ENCODE measurements at places on chromosomes 1 and 21.

GRCh38 chr1:153515504-153516394 is 20.0 kb downstream of the S100A6 start:
- DNase-seq: no peak

GRCh38 chr1:42981255-42981805 is 22.7 kb upstream of the SLC2A1 start:
- no peak for DNase-seq

DNA sequence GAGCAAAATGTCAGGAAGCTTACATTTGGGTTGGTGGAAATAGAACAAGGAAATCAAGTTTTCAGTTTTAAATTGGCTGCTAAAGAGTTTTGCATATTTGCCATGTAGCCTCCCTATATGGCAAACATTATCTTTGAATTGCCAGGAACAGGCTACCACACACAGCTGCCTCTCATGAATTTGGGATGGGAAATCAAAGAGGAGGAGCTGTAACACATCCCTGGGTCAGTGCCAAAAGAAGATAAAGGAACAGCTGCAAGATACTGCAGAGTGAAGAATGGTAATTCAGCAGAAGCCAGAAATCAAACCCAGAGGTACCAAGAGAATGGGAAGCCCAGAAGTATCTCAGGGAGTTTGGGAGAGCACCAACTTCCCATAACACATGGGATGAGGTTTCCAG is 18.6 kb upstream of the RASAL2 start:
- no peak for DNase-seq

- no peak for DNase-seq
Measured at GRCh38 chr1:43247256-43247921, 22.4 kb upstream of the TMEM125 start.

DNA sequence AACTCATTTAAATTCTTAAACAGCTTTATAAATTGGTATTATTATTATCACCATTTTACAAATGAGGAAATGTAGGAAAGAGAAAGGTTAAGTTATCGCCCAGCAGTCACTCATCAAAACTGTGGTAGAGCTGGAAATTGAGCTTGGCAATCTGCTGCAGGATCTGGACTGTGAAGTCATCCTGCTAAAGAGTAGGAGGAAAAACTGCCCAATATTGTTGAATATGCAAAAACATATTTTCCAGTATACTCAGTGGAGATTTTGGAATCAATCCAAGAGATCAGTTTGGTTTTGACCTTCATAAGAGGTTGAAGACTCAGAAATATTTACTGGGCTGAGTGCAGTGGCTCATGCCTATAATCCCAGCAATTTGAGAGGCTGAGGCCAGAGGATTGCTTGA is 16.9 kb upstream of the RC3H1 start:
- DNase-seq: no peak

DNA sequence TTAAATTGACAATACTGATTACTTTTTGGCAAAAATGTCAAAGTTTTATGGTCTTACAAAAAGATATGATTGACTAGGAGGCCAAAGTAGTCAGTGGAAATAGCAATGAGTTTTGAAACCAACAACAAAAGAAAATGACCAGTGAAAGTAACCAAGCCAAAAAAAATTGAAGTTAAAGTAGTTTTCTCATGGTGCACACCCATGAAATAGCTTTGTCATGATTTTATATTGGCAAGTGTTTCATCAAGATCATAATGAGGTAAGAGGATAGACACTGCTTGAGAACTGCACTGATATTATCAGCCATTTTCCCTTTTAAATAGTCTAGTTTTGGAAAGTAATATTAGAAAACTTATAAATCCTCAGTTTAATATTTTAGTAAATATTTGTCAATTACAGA is 206.2 kb upstream of the ADAMTS5 start:
- DNase-seq: no peak

DNA sequence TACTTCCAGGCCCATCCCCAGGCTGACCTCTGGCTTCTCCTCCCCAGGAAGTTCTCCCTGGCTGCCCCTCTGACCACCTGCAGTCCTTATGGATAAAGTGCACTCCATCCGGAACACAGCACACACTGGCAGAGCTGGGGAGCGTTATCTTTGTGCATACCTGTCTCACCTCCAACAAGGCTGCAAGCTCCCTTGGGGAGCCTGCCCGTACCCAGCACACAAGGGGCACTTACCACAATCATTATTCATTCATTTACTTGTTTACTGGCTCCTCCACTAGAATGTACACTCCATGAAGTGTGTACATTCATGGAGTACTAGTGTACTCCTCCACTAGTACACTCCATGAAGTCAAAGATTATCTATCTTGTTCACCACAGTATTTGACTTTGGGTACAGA is 30.3 kb downstream of the GLIS1 start:
- DNase-seq: no peak

DNA sequence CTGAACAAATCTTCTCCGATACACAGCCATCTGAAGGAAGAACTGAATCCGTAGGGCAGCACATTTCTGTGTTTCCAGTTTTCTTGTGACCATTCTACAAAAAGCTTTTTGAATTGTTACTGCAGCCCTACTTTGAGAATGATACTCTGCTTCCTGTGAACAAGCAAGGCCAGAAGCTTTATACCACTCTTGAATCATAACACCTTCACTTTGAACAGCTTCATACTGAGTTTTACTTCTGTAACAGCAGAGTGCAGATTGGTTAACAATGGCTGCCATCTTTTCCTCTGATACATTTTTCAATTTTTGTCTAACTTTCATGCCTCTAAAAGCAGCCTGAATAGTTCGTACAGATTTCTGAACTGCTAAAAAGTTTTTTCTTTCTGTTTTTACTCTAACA is 33.6 kb upstream of the F13B start:
- DNase-seq: no peak

GRCh38 chr21:45613396-45613795 is 30.1 kb upstream of the PCBP3 start:
- no peak for DNase-seq

DNA sequence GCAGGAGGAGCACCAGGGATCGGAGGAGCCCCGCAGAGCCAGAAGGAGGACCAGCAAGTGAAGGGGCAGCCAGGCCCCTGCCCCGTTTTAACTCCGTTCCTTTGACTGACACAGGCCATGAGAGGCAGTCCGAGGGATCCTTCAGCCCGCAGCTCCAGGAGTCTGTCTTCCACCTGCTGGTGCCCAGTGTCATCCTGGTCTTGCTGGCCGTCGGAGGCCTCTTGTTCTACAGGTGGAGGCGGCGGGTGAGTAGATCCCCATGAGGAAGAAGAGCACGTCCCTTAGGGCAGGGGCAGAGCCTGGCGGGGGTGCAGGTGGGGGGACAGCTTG is 13.3 kb downstream of the CSF1 start:
- DNase-seq: no peak

- no peak for DNase-seq
Measured at GRCh38 chr21:46151261-46151988, 4.0 kb downstream of the FTCD start.

GRCh38 chr1:215584389-215584788 is 17.3 kb downstream of the KCTD3 start:
- DNase-seq: no peak

GRCh38 chr21:45319461-45320211 is 31.9 kb upstream of the POFUT2 start:
- DNase-seq: no peak

GRCh38 chr1:73096841-73097240 is 814.5 kb upstream of the NEGR1 start:
- DNase-seq: no peak

GRCh38 chr21:38506661-38507281 is 8.5 kb upstream of the ERG start:
- DNase-seq: peak; percentile 70

GRCh38 chr1:11175461-11175860 is 13.7 kb upstream of the ANGPTL7 start:
- no peak for DNase-seq

GRCh38 chr1:28509705-28510272 is 3.9 kb downstream of the RCC1 start:
- DNase-seq: no peak

DNA sequence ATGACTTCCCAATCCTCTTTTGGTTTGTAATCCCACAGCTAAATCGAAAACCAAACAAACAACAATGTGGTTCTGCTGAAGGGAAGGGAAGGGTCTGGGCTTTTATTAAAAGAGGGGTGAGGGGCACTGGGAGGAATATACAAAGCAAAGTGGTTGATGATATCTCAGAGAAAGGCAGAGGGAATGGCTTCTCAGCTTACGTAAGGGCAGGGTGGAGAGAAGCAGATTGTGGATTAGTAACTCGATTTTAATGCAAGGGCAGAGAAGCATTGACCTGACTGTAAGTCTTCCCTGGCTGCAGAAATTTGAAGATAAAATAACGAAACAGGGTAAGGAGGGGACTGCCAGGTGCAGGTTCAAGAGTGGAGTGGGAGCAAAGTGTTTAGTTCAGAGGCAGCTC is 438.2 kb upstream of the LRRC7 start:
- DNase-seq: no peak

DNA sequence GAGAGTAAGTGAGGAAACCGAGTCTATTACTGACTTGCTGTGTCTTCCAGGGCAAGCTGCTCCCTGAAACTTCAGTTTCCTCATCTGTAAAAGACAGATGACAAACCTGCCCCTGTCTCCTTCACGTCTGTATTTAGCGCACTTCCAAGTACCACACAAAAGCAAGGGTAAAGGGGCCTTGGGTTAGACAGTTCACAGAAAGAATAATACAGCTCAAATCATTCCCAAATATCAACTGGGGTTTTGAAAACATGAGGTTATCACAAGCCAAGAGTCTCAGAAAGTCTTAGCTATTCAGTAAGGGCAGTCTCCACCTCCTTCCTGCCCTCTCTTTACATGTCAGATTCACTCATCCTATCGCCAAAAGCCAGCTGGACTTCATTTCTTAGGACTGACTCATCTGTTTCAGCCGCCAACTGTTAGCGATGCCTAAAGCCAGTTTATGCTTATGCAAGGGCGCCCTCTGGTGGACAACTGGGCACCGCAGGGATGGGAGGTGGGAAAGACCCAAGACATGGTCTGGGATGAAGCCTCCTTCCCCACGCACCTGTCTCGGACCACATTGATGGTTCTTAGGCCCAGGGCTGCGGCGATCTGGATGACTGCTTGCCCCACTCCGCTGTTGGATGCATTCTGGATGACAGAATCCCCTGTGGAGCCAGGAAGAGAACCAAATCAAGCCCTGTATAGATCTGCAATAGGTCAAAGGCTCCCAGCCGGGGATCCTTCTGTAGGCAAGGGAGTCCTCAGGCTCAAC is 21.1 kb upstream of the SRSF4 start:
- peak; percentile 85 for DNase-seq

DNA sequence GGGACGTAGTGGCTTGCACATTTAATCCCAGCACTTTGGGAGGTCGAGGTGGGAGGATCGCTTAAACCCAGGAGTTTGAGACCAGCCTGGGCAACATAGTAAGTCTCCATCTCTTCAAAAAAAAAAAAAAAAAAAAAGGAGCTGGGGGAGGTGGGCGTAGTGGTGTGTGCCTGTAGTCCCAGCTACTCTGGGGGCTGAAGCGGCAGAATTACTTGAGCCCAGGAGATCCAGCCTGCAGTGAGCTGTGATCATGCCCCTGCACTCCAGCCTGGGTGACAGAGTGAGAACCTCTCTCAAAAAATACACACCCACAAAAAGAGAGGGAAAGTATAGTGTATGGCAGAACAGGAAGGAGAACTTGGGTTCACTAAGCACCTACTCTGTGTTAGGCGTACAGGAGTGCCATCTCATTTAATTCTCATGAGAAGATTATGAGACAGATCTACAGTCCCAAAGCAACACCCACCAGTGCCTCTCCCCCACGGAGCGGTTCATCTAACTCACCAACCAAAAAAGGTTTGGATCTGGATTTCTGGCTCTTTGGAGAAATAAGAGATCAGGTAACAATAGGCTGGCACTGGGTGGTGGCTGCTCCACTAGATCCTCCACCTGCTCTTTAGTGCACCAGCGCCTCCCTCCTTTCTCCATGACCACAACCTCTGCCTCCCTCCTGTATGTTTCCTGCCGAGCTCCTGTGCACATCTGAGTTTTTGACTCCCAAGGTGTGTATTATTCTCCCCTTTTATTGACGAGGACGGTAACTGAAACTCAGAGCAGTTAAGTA is 1.4 kb upstream of the TRAF5 start:
- DNase-seq: no peak

GRCh38 chr1:184682956-184683355 is 71.7 kb downstream of the EDEM3 start:
- DNase-seq: no peak
